ENCODE measurements at places on chromosomes 5 and 9.
A peak's percentile ranks its signal among the peaks of the same experiment; 100 is the strongest.

GRCh38 chr5:133316346-133317343 is 264.8 kb downstream of the HSPA4 start:
- DNase-seq = no peak

- DNase-seq = peak; percentile 81
These were observed 192.6 kb downstream of the EFNA5 start for GRCh38 chr5:107478068-107478641.

- DNase-seq = no peak
These were observed 58.1 kb downstream of the KCNN2 start for GRCh38 chr5:114419959-114420358.

DNA sequence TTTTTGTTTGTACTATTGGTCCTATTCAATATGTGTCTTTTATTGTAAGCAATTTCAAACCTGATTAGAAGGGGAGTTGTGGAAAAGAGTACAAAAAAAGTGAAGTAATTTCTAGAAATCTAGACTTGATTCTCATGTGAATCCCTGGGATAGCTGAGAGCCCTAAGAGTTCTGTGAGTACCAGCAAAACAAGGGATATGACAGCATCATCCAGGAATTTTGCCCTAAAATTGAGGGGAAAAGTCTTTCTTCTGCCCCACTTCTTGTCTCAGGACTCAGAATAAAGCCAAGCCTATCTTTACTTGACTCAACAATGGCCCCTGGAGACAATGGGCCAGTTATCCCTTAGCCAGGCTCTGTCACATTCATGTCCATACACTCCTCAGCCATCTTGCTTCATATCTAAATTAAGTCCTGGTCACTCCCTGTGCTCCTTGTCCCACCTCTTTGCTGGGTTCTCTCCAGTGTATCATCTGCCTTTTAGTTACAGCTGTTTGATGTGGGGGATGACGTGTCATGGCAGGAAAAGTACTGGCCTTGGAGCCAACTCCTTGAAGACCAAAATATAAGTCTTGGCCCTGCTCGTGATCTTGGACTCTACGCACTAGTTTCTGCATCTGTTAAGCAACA is 81.2 kb downstream of the ADAMTS12 start:
- no peak for DNase-seq

DNA sequence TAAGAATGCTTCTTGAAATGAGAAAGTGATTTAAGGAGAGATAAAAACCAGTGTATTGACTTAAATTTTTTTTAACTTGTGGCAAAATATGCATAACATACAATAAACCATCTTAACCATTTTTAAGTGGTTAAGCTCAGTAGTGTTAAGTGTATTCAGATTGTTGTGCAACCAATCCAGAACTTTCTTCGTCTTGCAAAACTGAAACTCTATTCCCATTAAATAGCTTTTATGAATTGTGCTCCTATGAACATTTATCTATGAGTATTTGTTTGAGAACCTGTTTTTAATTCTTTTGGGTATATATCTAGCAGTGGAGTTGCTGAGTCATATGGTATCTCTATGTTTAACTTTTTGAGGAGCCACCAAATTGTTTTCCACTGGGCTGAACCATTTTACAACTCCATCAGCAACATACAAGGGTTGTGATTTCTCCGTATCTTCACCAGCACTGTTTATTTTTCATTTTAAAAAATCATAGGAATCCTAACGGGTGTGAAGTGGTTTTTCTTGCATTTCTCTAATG is 76.6 kb upstream of the ACTBL2 start:
- DNase-seq = no peak

GRCh38 chr5:143953851-143954250 is 141.9 kb downstream of the HMHB1 start:
- DNase-seq = no peak

GRCh38 chr5:23235246-23235645 is 272.2 kb upstream of the PRDM9 start:
- DNase-seq = no peak

GRCh38 chr9:126297661-126298060 is 29.0 kb upstream of the MVB12B start:
- DNase-seq = no peak
